Activated CD4-positive, CD25-positive, alpha-beta regulatory T cell treated with anti-CD3 and anti-CD28 coated beads, Interleukin-2, amount 50 U/mL, for 16 hours (primary cell): ENCODE measurements at places on chromosomes 16 and 17.

DNA sequence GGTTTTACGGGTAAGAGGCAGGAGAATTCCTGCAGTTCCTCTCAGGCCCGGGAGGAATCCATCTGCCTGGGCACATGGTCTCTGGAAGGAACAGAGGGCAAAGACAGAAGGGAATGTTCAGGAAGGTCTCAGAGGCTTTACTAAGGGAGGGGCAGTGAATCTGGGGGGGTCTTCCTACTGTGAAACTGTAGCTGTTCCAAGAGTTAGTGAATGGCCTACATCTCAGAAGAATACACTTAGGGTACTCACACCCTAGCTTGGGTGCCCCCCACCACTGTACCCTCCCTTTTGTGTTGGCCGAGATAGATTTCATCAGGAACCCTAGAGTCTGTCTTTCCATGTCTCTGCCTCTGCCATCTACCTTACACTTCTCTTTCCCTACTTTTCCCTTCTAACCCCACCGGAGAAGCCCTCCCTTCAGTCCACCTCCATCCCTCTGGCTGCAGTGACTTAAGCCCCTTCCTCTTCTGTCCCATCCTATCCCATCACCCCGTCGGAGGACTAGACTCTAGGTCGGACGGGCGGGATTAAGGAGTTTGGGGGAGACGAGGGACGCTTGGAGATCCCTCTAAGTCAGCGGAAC, 316 bp downstream of the DLG4 start:
- no peak for DNase-seq

DNA sequence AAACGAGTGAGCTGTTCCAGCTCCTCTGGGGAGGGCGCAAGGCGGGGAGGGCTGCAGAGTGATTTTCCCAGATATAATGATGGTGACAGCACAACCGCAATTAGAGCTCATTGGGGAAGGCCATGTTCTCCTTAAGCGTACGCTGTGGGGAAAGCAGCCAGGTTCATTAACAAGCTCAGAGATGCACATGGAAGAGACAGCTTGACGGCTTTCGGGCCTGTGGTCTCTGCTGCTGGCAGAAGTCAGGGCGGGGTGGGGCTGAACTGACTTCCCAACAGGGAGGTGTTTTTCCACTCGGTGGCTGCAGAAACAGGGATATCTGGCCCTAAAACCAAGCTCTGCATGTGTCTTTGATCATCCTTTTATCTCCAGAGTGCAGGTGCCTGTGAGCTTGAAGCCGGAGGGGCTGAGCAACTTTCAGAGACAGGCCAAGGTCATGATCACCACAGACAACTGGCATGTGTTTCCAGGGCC, 24.0 kb upstream of the CACNG1 start:
- DNase-seq: no peak

DNA sequence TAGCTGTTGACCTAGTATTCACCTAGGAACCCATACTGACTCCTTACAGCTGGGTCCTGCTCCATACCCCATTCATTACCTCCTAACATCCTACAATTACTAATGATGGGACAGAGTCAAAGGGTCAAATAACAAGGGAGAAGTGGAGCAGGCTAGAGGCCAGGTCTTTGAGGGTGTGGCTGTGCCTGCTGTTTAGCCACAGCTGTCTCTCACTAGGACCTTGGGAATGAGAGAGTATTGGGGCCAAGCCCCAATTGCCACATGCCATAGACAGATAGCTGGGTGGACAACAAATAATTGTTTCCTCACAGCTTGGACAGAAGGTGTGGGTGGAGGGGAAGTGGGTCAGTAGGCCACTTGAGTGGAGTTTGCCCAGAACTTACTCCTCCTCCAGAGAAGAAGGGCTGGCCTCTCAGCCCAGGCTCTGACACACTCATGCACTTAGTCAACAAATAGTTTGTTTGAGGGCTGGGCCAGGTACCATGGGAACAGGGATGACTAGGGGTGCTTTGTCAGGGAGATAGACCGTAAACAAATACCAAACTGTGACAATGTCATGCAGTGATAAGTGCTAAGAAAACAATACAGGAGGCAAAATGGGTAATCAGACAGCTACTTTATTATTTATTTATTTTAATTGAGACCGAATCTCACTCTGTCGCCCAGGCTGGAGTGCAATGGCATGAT, 10.2 kb upstream of the CENPT start:
- no peak for DNase-seq

DNA sequence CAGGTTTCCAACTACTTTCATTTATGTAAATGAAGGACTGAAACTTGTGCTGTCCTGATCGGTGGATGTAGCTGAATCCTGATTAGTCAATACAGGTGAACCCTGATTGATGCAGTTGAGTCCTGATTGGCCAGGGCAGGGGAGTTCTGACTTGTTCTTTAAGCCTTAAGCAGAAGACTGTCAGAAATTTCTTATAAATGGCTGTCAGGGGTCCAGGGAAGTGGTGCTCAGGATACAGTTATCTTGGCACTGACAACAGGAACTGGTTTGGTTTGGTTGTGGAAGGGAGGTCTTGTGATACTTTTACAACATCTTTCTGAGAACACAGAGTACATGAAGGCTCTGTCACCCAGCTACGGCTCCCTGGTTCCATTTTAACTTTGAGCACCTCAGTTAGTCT, 132.1 kb downstream of the KCNJ12 start:
- no peak for DNase-seq

DNA sequence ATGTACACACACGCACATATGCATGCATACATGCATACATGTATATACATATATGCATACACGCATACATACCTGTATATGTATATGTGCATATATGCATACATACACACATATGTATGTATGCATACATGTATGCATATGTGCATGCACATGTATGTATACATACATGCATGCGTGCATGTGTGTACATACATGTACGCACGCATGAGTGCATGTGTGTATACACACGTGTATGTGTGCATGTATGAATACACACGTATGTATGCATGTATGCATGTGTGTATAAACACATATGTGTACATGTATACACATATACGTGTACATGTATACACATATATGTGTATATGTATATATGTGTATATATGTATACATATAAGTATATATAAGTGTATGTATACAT, 28.5 kb upstream of the DLX3 start:
- DNase-seq: no peak

GRCh38 chr16:74607310-74607961, 522 bp upstream of the GLG1 start:
- no peak for DNase-seq

DNA sequence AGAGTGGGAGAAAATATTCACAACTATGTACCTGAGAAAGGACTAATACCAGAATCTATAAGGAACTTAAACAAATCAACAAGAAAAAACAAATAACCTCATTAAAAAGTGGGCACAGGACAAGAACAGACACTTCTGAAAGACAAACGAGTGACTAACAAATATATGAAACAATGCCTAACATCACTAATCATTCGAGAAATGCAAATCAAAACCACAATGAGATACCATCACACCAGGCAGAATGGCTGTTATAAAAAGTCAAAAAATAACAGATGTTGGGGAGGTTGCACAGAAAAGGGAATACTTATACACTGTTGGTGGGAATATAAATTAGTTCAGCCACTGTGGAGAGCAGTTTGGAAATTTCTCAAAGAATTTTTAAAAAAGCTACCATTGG, 83.5 kb upstream of the WSCD1 start:
- no peak for DNase-seq

DNA sequence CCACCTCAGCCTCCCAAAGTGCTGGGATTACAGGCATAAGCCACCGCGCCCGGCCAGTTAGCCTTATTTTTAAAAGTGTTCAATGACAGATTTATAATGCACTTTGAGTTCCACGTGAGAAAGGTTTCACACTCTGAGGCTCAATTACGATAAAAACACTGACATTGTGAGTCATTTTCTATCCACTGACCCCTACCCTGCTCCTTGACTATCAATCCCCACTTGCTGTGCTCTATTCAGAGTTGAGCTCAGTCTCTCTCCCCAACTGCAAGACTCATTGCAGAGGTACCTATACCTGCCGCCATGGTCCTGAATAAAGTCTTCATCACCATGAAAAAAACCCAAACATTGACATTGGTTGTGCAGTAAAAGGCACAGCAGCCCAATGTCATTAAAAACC, 8.5 kb downstream of the GFOD2 start:
- no peak for DNase-seq

DNA sequence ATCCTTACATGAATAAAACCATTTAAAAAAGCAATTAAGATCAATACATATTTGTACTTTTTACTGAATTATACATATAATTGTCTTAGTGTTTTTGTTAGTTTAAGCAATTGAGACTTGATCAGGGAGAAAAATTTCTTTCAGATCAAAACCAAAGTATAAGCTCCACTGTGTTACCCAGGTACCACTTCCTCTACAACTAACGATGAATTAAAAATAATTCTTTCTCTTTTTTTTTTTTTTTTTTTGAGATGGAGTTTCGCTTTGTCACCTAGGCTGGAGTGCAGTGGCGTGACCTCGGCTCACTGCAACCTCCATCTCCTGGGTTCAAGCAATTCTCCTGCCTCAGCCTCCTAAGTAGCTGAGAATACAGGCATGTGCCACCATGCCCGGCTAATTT, 6.8 kb downstream of the FBXO47 start:
- no peak for DNase-seq

DNA sequence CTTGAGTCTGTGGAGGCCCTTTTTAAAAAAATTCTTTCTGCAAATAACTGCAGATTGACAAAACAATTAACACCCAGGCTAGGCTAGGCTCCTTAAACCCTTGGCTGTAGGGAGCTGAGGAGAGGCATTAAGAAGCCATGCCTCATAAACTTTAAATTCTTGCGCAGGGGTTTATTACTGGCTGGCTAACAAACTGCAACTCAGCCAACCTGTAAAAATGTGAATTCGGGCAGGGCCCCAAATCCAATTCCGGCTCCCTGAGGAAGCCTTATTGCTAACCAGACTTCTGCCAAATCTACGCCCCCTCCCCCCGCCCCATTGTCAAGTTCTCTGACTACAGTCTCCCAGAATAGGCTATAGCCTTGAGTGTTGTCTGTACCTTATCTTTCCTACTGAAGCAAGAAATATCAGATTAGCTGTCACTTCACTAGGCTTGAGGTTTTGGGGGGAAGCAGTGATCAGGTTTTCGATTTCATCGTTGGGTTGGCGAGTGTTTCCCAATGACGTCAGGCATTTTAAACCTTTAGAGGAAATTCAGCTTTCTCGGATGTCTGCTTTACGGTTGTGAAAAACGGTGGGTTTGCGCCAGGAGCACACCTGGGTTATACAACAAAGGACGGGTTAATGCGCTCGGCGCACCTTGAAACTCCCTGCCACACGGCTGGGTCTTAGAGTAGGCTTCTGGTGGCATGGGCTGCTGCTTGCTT, 2.0 kb downstream of the CDH3 start:
- DNase-seq: no peak

GRCh38 chr16:66517586-66518263, 32.2 kb downstream of the TK2 start:
- no peak for DNase-seq

DNA sequence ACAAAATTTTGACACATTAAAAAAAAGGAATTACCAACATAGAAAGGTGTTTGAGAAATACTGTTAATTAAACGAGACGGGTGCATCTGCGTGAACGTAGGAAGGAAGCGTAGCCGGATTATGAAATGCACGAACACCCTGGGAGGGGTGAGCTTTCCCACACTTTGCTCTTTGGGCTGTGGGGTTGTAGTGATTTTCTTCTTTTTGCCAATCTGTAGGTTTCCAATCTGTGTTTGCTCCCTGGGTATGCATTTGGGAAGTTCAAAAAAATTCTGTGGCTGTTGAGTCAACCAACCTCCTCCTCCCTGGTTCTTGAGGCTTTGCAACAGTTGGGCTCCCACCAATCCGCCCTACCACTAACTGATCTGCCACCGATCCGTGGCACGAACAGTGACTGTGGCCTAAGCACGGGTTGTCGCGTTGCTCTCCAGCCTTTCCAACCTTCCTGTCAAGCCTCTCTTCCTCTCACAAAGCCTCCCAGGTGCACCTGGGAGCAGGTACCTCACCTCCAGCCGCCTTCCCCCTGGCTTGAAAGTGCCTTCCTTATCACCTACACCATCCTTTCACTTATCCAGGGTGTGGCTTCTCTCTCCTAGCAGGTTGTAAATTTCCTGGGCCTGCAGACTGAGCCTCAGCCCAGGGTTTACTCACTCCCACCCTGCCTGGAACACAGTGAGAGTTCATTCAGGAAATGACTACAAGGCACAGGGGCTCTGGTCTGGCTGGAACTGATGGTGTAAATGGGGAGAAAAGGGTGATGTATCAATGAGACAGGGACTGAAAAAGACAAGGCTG, 16.6 kb downstream of the RTN4RL1 start:
- DNase-seq: no peak

DNA sequence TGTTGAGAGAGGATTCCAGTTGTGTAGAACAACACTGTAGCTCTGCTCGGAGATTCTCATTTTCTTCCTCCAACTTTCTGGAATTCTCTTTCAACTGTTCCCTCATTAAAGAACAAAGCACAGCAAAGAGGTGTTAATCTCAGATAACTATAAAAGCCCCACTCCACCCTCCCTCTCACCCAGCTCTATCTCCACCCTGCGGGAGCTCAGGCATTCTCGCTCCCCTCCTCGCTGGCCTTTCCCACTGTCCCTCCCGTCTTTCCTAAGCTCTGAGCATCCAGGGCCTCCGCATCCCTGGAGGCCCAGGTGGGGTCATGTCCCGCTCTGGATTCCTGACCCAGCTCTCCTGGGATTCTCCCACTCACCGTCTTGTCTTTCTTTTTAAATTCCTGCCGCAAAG, 35.1 kb downstream of the DHX38 start:
- no peak for DNase-seq

- no peak for DNase-seq
These were observed 59.3 kb downstream of the CENPV start for GRCh38 chr17:16293931-16294330.

DNA sequence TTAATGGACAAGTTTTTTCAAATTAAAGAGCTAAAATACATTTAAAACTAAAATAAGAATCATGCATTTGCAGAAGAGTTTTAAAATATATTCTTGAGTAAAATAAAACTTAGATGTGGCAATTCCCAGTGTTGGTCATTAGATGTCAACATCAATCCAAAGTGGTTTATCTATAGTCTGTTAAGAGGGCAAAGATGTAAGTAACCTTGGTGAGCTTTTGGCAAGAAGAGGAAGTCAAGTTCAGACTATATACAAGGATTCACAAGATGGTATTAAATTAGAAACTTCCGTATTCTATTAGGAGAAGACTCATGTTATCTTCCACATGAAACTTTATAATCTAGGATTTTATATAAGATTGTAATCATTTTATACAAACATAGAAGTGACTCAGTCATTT, 73.1 kb downstream of the CEP95 start:
- no peak for DNase-seq

- no peak for DNase-seq
These were observed 105.2 kb downstream of the ABCA8 start for GRCh38 chr17:68849673-68850610.

DNA sequence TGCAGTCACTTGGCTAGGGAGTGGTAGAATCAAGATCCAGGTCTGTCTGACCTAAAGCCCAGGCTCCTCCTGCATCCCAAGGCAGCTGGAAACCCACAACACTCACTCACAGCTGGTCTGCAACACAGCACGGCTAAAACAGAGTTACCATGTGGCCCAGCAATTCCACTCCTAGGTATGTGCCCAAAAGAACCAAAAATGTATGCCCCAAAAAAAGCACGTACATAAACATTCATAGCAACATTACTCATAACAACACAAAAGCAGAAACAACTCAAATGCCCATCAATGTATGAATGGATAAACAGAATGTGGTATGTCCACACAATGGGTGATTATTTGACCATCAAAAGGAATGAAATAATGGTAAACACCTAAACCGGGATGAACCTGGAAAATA, 8.9 kb downstream of the TVP23A start:
- no peak for DNase-seq
